Muscle of arm (tissue), 14 donors: ENCODE measurements at places on chromosomes 16 and 17. TPM values are rescaled to one million over a fixed set of nuclear protein-coding genes. Genes with fewer than 3 reads are reported as not detected.

GRCh38 chr17:82681547-82681946 lies 17.0 kb downstream of the RAB40B start:
- DNase-seq: no peak

- DNase-seq: no peak
These were observed 56.7 kb upstream of the MED9 start for GRCh38 chr17:17420082-17420481.

DNA sequence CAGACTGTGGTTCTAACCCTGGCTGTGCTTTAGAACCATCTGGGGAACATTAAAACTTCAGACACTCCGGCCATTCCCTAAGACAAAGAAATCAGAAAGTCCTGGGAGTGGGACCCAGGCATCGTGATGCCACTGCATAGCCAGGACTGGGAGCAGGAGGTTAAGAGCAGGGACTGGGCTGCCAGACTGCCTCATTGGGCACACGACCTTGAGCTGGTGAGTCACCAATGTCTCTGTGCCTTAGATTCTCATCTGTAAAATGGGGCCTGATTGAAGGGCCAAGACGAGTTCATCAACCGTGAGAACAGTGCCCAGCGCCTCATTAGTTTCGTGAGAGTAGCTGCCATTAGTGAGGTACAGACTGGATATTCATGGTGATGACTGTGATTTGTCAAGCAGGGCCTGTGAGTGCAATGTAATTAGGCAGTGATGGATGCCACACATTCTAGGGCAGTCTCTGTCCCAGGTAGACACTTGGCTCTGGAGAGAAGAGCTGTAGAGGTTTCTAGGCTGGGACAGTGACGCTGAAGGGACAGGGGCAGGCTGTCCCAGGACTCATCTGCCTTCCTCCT lies 196.8 kb downstream of the NTN1 start:
- DNase-seq: no peak

The SEPTIN12 gene
- not detected for polyA plus RNA-seq

The SEC14L5 gene
- 0.85 TPM for polyA plus RNA-seq

The ACAP1 gene
- 5.3 TPM for polyA plus RNA-seq

- peak; percentile 39 for DNase-seq
These were observed 22.2 kb downstream of the SEC14L1 start for GRCh38 chr17:77163001-77163400.

The OTOA gene
- not detected for polyA plus RNA-seq

DNA sequence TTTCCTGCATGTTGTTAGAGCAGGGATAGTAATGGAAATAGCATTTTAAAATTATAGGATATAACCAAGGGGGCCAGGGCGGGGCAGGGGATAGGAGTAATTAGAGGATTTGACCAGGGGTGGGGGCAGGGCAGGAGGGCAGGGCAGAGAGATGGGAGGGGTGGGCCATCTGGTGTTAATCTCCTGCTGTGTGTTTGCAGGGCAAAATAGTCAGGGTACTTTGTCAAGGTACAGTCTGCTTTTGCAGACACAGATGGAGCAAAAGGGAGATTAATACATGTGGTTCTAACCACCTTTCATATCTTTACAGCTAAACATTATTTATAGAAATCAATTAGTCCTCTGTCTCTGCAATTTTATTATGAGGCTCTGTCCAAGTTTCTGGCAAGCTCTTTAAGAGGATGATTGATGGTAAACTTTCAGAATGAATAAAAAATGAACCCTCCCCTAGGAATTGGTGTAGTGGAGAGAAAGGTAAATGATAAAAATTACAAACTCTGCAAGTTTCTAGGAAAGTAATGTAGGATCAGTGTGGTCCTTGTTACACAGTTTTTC lies 6.6 kb downstream of the ANKFN1 start:
- DNase-seq: no peak
